T1000 (cell line): ENCODE measurements at places on chromosomes 2 and 18.

- DNase-seq: no peak
These were observed 5.2 kb downstream of the TTC39C start for GRCh38 chr18:24019641-24020331.

- no peak for DNase-seq
These were observed 240.3 kb upstream of the FBXO11 start for GRCh38 chr2:48146552-48146951.

GRCh38 chr2:163207693-163208370 lies 369.3 kb upstream of the KCNH7 start:
- peak; percentile 31 for DNase-seq

DNA sequence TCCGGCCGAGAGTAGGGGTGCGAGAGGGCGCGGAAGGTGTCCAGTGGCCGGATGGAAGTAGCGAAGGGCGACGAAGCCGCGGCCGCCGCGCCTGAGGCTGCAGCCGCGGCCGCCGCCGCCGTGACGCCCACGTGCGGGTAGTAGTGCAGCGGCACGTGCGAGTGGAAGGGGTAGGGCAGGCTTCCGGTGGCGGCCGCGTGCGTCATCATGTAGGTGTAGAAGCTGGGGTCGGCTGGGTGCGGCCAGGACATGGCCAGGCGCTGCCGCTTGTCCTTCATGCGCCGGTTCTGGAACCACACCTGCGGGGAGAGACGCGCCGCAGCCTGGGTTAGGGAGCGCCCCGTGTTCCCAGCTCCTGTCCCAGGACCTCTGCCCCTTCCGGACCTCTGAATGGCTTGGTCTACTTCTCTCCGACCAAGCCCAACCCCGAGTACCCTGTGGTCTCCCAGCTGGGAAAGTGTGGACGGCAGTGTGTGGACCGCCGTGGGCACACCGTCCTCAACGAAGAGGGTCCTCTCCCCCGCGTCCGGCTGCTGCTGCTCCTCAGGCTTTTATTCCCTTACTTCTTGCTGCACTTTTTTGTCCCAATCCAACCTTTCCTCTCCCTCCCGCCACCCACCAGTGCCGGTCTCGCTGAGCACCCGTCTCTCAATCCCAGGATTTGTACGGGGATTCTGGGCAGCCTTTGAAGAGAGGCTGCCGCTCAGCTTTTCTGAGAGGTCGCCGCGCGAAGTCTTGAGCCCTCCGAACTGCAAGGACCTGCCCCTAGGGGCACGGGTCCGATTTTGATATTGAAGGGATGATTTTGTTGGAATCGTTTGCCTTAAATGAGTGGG lies 3.0 kb downstream of the EVX2 start:
- DNase-seq: no peak

- no peak for DNase-seq
These were observed 77.8 kb downstream of the CHRNA1 start for GRCh38 chr2:174686430-174686829.

GRCh38 chr2:221606424-221606823 lies 34.3 kb upstream of the EPHA4 start:
- DNase-seq: no peak

GRCh38 chr18:77969972-77970371 lies 720.3 kb downstream of the GALR1 start:
- DNase-seq: no peak

DNA sequence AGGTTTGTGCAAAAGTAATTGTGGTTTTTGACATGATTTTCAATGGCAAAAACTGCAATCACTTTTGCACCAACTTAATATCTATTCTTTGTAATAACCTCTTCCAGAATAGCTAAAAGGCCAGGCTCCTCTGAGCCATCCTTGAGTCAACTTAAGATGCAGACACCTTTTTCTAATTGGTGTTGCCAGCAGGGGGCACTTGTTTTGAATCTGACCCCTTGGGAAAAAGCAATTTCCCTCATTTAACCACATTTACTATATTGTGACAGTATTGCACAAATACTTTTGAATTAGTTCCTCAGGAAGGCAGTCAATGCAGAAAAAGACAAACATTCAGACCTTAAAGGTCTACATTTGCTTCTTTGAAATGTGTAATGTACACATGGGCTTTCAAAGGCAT lies 78.6 kb upstream of the GALNT5 start:
- DNase-seq: no peak

GRCh38 chr2:105888625-105889024 lies 143.9 kb downstream of the NCK2 start:
- no peak for DNase-seq

GRCh38 chr18:9722691-9723090 lies 14.6 kb downstream of the RAB31 start:
- no peak for DNase-seq

DNA sequence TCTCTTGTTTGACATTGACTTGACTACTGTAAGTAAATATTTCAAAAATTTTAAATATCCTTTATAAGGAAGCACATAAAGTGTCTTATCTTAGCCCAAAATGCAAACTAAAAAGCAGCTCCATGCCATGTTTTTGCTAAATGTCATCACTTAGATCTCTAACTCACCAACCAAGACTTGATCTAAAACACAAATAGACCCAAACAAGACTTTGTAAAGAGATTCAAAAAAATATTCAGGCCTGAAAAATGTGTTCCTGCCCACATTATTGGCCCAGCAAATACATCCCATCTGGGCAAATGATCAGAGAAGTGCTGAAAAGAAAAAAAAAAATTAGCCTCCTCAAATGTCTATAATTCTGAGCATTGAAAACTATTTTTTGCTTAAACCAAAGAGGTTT lies 187.6 kb downstream of the MREG start:
- DNase-seq: no peak

- no peak for DNase-seq
These were observed 104.4 kb upstream of the SMAD2 start for GRCh38 chr18:48034651-48035555.

DNA sequence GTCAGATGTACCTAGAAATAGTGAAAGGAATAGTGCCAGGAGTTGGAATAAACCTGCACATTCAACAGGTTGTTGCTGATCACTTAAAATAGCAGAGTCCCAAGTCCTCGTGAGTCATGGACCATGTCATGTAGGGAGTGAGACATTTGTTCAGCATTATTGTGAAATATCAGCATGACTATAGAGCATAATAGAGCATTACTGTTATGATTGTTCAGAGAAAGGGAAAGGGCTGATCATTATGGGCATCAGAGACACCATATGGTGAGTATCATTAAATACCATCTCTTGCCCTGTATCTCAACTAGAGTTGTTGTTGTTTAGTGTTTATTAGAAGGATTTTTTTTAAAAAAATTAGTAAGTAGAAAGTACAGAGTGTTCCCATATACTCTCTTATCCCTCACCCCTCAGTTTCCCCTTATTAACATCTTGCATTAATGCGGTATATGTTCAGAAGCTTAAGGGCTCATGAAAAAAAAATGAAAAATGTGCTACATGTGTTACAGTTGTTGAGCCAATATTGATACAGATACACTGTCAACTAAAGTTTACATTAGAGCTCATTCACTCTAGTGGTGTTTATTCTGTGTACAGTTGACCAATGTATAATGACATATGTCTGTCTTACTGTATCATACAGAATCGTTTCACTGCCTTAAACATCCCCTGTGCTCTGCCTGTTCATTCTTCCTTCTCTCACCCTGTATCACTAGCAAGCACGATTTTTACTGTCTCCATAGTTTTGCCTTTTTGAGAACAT lies 5.7 kb downstream of the ELAC1 start:
- DNase-seq: no peak
